Stimulated activated CD4-positive, alpha-beta T cell treated with anti-CD3 and anti-CD28 coated beads, Interleukin-1b, Interleukin-23, amount 100 ng/mL, for 24 hours (primary cell): ENCODE measurements at places on chromosomes 2 and 18.

DNA sequence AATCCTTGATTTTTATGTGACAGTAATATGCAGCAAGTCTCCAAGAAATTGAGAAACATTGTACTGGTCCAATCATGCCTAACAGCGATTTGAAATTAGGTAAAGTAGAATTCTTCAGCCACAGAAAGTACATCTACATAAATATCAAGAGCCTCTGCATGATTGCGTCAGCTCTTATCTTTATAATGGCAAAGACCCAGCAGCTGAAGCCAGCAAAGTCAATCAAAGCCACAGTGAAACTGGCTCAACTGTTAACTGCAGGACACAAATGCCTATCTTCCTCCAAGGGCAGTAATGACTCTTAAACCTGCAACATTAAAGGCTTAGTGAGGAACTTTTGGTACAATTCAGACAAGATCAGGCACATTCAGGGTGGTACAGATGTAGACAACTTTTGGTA, 102.5 kb downstream of the BARD1 start:
- DNase-seq = no peak

DNA sequence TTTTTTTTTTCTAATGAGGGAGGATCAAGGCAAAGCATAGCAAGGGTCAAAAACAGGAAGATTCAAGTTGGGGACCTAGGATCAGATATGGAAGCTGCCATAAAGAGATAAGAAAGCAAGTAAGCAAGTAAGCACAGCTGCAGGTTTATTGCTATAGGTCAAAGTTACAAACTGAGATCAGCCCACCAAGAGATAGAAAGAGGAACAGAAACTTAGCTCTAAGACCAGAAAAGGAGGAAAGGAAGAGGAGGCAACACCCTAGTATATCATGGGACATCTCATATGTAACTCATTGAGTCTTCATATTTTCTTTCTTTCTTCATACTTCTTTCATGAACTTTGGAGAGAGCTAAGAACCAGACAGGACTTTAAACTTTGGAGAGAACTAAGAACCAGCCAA, 295.9 kb upstream of the CRIM1 start:
- DNase-seq = no peak

GRCh38 chr2:62435720-62436119, 70.3 kb downstream of the TMEM17 start:
- no peak for DNase-seq

DNA sequence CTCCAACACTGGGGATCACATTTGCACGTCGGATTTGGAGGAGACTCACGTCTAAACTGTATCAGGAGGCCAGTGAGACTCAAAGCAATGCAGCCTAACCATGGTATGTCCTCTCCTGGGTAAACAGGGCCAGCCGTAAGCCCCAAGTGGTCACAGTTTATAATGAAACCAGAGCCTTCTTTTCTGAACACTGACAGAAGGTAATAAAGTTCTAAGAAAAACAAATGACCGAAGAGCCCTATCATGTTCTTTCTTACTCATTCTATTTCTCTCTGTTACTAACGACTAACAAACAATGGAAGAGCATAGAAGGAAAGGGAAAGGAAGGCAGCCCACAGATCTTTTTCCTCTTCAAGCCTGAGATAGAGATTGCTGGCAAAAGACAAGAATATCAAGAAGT, 796.8 kb upstream of the SOX11 start:
- DNase-seq = no peak

DNA sequence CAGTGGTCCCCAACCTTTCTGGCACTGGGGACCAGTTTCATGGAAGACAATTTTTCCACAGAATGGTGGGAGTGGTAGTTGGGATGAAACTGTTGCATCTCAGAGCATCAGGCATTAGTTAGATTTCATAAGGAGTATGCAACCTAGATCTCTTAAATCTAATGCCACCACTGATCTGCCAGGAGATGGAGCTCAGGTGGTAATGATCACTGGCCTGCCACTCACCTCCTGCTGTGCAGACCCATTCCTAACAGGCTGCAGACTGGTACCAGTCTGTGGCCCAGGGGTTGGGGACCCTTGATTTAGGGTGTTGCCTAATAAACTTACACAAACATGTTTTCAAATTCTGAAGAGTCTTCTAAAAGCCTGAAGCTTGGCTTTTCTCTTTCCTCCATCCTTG, 261.3 kb downstream of the CDH19 start:
- DNase-seq = no peak

- DNase-seq = no peak
Measured at GRCh38 chr2:98547092-98547790, 61.1 kb downstream of the COA5 start.
